ENCODE measurements at places on chromosomes 16 and 17.

DNA sequence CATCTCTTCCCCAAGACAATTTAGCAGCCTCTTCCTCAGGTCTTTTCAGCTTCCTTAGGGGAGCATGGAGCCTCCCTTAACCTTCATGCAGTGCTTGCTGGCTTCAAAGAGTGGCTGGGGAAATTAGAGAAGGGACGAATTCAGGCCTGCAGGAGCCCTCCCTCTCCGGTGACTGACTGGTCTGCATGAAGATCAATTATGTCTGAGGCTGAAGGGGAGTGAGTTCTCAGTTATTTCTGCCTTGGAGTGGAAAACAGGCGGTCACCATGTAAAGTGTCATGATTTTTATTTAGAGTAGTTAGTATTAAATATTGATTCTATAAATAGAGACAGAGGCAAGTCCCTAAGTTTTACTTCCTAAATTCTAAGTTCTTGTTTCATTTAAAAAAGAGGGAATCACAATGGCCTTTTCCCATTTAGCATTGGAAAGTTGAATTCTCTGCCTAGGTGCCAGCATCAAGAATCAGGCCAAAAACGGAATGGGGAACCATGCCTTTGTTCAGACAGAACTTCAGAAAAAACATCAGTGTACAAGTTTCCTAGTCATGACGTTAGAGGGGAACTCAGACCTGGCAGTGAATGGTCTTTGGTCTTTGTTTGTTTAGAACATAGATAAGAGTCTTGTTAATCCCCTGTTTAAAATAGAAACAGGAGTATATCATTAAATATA, 4.4 kb downstream of the GABARAPL2 start:
- DNase-seq, result no peak

DNA sequence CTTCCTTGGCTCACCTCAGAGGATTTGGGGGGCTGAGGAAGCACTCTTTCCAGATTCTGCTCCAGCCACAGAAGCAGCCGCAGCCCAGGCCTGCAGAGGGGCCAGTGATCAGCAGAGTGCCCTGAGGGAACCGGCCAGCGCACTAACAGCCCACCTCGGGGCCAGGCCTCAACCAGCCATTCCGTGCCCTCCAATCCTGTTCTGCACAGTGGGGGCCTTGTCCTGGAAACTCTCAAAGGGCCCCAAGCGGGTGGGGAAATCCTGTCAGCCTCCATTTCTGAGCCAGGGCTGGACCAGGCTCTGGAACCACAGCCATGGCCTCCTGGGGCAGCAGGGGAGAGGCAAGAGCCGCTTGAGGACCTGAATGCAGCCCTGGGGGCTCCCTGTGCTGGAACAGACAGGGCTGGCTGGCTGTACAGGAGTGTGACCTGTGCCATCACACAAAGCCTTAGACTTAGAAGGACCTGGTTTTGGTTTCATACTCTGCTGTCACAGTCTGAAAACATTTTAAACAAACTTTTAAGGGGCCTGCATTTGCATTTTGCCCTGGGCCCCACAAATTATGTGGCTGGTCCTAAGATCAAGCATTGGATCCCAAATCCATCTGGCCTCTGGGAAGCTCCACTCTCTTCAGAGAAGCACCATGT, 10.0 kb downstream of the CNGB1 start:
- no peak for DNase-seq

DNA sequence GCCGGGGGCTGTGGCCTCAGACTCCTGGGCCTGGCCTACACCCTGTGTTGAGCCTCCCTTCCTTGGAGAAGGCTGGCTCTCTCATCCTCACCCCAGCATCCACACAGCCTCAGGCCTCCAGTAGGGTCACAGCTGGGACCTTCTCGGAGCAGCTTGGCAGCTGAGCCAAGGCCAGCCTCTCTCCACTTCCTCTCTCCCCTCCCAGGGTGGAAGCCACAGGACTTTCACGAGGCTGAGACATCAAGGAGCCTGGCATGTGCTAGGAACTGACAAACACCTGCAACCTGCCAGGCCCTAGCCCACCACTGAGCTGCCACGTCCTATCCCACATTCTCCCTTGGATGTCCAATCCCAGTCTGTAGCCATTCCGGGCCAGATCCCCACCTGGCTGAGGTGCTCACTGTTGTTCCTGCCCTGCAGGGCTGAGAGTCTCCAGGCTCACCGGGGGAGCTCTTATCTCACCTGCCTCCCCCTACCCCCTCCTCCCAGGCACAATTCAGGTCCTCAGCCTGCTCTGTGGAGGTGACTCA, 3.1 kb downstream of the MMP15 start:
- DNase-seq, result no peak

DNA sequence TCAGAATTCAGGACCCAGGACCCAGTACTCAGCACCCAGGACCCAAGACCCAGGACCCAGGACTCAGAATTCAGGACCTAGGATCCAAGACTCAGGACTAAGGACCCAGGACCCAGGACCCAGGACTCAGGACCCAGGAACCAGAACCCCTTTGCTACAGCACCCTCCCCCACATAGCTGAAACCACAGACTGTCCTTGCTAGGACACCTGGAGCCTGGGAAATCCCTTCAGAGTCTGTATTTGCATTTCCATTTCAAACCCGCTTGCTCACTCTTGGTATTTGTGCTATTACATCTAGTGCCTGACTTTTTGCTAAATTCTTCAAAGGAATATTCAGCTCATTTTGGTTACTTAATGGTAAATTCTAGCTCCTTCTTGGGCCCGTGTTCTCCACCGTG, 275.8 kb upstream of the MAF start:
- DNase-seq, result no peak

GRCh38 chr17:14143688-14144087, 74.4 kb downstream of the COX10 start:
- no peak for DNase-seq

- no peak for DNase-seq
Measured at GRCh38 chr17:80347536-80347935, 67.4 kb upstream of the ENDOV start.

- no peak for DNase-seq
Measured at GRCh38 chr16:75343286-75343685, 90.0 kb downstream of the CFDP1 start.

- DNase-seq, result no peak
Measured at GRCh38 chr16:56711862-56712261, 18.1 kb upstream of the NUP93 start.

- peak; percentile 40 for DNase-seq
Measured at GRCh38 chr17:35087731-35088355, 24.3 kb upstream of the RFFL start.

DNA sequence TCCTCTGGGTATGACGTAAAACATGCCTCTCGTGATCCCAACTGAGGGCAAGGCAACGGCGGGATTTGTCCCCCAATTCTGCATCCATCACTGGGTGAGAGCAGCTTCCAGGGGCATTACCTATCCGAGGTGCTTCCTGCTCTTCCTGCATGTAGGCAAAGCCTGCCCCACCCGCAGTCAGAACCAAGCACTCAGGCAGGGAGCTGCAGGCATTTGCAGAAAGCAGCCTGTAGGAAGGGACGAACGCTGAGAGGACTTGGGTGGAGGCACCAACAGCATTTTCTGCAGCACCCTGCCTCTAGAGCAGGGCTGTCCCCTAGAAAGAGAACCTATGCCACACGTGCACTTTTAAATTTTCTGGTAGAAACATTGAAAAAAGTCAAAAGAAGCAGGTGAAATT, 5.5 kb downstream of the BCO1 start:
- DNase-seq, result no peak

DNA sequence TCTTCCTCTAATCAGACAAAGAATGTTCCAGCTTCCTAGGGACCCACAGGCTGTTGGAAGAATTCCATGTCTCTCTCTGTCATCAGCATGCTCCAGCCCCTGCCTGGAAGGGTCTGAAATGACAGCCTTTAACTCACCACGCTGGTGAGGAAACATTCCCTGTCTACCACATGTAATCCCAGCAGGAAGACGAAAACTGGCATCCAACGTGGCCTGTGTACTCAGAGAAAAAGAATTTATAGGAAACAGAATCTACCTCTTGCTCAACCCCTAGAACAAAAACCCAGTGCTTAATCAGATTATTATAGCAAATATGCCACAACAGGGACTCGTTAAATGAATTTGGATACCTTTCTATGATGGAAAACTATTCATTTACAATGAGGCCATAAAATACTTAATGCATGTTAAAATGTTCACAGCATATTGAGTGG, 147.3 kb upstream of the FOXF1 start:
- no peak for DNase-seq

DNA sequence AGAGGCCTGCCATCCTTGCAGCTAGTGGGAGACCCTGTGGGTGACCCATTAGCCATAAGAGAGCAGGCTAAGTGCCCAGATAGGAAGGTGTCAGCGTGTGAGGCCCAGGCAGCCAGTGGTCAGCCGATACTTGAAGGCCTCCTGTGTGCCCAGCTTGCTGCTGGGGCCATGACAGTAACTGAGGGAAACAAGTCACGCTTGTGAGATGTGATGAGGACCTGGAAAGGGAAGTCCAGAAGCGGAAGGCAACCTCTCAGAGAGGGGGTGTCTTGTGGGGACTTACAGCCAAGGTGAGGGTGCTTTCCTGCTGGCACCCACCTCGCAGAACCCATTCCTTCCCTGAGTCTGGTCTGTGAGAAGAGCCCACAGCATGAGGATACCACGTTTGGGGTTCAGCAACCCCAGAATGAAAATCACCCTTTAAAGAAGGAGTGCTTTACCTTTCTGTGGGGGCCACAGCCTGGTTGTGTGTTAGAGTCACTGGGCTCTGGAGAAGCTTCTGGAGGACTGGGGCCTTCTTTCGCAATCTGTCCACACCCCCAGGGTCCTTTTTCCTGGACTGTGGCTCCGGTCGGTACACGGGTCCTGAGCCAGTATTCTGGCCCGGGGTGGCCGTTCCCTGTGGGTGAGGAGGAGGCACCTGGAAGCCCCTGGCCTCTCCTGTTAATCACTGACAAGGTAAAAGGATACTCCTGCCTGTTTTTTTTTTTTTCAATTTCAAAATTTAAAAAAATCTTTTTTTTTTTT, 53.9 kb downstream of the PLCG2 start:
- DNase-seq, result no peak

DNA sequence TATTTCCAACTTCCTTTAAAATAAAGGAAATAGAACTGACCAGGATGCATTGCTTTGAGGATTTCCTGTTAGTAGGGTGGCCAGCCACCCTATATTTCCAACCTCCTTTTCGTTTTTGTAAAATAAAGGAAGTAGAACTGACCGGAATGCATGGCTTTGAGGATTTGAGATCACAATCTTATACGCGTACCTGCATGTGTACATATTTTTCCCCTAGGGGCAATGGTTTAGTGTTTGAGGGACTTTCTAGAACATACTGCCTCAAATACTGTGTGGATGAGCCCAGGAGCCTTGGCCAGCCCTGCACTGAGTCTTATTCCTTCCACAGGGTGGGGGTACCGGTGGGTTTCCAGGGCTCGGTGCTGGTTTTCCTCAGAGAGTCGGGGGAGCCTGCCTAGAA, 25.6 kb downstream of the MAPK8IP3 start:
- no peak for DNase-seq

DNA sequence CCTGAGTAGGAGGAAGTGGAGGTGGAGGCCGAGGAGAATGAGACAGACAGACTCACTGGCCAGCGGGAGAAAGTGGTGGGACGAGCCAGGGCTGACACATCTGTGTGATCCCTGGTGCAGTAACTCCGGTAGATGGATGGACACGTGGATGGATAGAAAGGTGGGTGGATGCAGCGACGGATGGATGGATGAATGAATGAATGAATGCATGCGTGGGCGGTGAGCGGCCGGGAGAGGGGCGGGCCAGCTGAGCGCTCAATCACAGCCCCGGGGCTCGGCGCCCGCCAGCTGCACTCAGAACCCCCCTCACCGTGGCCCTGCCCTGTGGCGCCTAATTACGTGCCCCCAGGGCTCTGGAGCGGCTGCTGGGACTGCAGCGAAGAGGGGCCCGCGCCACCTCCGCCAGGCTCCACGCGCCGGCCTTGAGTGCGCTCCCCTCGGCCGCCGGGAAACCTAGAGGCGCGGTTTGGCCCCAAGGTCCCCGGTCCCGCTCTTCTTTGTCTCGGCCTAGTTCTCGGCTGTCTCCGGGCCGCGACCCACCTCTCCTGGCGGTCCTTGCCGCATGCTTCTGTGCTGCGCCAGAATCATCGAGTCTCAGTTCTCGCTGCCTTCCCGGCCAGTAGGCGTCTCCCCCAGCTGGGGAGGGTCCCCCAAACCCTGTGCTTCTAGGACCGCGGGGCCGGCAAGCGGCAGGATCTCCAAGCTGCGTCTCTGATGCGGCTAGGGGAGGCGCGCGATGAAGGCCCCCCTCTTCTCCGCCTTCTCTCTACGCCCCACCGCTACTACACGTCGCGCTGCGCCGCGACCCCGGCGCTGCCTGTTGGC, 41.0 kb downstream of the RAI1 start:
- DNase-seq, result no peak

DNA sequence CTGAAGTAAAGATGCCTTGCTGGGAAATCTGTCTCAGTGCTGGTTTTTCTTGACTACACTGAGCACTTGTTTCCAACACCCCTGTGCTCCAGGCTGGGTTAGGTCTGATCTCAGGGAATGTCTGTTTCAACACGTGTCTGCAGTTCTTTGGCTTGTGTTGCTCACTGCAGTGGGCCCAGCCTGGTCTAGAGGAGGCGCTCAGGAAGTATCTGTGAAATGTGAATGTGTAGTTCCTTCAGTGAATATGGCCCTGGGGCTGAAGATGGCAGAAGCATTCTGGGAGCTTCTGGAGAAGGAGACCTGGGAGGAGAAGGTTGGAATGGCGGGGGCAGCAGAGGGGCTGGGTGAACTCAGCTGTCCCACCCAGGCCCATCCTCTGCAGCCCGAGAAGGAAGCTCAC, 8.1 kb upstream of the YPEL3 start:
- no peak for DNase-seq
